Stimulated activated CD8-positive, alpha-beta memory T cell treated with anti-CD3 and anti-CD28 coated beads, Interleukin-15, amount 100 ng/mL, for 48 hours (primary cell): ENCODE measurements at places on chromosomes 11 and 22.
A peak's percentile ranks its signal among the peaks of the same experiment; 100 is the strongest.

DNA sequence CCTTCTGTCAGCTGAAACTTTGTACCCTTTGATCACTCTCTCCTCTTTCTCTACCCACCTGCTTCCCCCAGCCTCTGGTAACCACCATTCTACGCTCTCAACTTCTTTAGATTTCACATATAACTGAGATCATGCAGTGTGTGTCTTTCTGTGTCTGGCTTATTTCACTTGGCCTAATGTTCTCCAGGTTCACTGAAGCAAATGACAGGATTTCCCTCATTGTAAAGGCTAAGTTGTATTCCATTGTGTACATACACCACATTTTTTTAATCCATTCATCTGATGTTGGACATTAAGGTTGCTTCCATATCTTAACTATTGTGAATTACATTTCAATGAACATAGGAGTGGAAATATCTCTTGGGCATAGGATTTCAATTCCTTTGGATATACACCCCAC is 207.6 kb downstream of the MIAT start:
- no peak for DNase-seq

GRCh38 chr11:125750629-125751028 is 4.5 kb downstream of the PATE1 start:
- DNase-seq = no peak

- peak; percentile 43 for DNase-seq
These were observed 158.8 kb upstream of the NAV2 start for GRCh38 chr11:19553683-19554333.

DNA sequence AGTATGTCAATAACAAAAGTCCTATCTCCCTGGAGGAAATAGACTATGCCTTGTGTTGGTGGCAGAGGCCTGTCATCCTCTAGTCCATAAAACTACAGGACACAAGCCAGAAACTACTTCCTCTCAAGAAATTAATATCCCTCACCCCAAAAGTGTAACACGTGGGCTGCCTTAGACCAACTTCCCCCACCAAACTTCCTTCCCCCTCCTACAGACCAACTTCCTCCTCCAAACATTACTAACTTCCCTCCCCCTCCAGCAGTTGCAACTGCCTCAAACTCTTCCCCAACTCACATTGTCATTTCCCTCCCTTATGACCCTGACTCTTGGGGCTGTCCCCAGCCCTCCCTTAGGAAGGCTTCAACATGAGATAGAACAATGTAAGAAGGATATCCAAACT is 6.3 kb downstream of the OR52K2 start:
- DNase-seq = no peak

- DNase-seq = peak; percentile 21
These were observed at the start of gene RASD2 for GRCh38 chr22:35540595-35541253. RASD2 (plus strand) TSS chr22:35540831; CDS start chr22:35546810, 5,979 bp downstream.

DNA sequence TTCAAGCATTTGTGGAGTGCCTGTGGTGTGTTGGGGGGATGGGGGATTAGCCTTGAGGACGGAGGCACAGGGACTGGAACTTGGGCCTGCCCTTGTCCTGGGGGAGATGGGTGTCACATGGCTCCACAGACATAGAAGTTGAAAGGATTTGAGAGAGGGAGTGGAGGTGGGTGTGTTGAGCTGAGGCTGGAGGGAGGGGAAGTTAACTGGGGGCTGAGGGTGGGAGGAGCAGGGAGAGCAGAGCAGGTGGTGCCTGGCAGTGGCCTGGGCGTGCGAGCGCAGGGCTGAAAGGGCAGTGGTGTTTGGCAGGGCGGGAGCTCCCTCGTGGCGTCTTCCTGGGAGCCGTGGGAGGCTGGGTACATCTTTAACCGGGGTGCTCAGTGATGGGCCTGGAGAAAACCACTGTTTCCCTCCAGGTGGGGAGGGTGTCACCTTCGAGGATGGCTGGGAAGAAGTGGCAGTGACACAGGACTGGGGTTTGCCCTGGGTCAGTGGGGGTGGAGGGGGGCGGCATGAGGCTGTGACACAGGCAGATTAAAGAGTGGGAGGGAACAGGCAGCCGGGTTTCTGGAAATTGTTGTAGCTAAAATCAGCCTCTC is 45.5 kb downstream of the AP2A2 start:
- no peak for DNase-seq

- DNase-seq = no peak
These were observed 20.3 kb upstream of the RRM1 start for GRCh38 chr11:4074266-4074665.

DNA sequence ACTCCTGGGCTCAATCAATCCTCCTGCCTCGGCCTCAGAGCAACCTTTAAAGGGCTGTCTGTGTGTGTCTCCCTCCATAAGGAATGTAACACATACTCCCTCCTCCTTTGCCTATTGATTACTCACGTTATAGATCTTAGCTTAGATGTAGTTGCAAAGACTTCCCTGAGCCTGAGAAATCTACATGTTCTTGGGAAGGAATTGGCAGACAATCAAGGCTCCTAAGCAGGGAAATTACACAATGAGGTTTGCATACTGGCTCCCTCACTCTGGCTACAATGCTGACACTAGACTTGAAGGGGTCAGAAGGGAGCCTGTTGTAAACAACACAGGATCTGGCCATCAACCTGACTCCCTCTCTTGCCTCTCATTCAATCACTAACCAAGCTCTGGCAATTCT is 5.2 kb upstream of the OLFML1 start:
- DNase-seq = no peak

DNA sequence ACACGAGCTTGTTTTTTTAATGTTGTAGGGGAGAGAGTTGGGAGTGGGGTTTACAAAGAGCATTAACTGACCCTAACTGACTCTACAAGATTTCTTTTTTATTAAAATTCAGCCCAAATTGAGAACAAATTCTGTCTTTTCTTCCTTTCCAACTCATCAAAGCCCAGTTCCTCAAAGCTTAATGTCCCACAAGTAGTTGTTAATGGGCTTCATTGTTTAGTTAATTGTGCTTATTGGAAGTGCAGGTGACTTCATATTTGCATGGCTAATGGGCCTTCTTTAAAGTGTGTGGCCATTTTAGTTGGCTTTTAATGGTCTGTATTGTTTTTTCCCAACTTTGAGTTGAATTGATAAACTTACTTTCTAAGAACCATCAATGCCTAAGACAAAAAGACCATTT is 39.8 kb downstream of the MPPED2 start:
- no peak for DNase-seq

GRCh38 chr11:77126156-77126775 is 1.8 kb upstream of the MYO7A start:
- DNase-seq = no peak

GRCh38 chr22:44576311-44577260 is 78.6 kb upstream of the RTL6 start:
- no peak for DNase-seq

GRCh38 chr11:18243783-18244362 is 4.6 kb downstream of the SAA2 start:
- DNase-seq = peak; percentile 17

DNA sequence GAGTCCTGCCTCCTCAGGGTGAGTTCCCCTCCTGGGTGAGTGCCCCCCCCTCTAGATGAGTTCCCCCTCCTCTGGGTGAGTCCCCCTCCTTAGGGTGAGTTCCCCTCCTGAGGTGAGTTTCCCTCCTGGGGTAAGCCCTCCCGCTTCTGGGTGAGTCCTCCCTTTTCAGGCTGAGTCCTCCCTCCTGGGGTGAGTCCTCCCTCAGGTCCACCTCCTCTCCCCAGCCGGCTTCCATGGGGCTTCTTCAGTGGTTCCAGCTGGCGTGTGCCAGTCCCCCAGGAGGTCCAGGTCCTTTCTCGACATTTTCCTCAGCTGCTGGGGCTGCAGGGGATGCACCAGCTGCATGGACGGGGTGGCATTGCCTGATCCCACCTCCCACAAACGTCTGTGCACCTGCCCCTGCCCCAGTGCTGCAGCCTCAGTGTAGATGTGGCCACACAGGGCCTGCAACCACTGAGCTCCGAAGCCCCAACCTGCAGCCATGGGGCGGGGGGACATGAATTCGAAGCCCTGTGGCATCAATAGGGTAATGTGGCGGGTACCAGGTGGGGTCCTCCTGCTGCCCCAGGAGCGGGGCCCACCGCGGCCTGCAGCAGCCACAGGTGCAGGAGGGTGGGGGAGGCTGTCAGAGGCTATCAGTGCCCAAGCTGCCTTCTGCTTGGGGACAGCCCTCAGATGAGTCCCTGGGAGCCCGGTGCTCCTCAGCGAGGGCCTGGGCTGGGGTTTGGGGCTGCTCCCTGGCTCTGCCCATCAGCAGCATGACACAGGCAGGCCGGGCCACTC is 101.3 kb upstream of the FGF3 start:
- DNase-seq = no peak

DNA sequence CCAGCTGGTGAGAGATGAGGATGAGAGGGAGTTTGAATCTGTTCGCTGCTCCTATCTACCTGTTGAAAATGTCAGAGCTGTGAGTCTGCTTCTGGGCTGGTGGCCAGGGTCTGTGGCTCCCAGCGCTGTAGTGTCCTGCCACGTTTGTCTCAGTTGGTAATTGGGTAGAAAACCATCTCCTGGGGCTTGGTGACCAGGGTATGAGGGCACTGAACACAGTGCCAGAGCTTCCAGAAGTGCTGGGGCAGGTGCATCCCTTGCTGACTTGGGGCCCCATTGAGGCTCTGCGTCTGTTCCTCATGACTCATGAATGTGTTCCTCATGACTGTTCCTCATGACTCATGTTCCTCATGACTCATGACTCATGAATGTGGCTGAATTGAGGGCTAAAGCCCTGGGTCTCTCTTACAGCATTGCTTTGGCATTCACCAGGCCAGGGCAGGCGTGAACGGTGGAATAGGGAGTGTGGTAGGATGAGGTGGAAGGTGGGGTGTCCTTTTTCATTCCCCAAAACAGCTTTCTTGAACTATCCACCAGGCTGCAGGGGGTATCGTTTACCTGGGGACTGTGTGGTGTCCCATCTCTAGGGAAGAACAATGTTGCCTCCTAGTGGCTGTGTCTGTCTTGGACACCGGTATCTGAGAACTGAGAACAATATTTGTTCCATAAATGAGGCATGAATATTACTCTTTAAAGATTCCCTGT is 139.5 kb downstream of the COMMD9 start:
- DNase-seq = peak; percentile 25

DNA sequence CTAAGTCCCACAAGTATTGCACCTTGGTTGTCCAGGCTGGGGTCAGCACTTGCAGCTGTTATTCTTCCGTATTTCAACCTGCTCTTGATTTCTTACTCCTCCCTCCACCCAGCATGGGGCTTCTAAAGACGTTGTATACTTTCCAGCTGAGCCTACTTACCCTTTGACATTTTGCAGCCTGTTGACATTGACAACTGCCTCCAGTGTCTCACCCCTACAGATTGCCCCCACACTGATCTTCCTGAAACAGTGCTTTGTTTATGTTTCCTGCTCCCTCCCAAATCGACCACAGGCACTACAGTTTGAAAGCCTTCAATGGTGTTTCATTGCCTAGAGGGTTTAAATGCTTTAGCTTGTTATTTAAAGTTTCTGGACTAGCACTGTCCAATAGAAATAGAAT is 56.6 kb downstream of the FAM83F start:
- no peak for DNase-seq

- no peak for DNase-seq
These were observed 141.5 kb upstream of the FAT3 start for GRCh38 chr11:92083123-92083522.

DNA sequence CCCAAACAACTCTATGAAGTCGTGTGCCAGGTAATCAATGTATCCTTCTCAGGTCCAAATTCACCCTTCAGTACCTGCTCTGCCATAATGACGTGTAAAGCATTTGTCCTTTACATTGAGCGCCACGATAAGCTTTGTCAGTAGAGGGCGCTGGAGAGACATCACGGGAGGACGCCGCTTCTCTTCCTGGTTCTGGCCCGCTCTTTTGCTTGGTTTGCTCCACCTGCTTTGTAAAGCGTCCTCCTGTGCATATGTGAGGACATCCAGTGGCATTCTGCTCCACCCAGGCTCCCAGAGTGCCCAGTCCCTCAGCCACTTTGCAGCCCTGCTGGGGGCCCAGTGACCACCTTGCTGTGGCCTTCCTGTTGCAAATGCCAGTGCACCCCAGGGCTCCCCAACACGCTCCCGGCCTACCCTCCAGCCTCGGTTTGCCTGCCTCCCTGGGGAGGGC is 61.1 kb downstream of the WT1 start:
- peak; percentile 25 for DNase-seq

GRCh38 chr22:27747396-27748221 is 53.9 kb downstream of the MN1 start:
- DNase-seq = no peak

DNA sequence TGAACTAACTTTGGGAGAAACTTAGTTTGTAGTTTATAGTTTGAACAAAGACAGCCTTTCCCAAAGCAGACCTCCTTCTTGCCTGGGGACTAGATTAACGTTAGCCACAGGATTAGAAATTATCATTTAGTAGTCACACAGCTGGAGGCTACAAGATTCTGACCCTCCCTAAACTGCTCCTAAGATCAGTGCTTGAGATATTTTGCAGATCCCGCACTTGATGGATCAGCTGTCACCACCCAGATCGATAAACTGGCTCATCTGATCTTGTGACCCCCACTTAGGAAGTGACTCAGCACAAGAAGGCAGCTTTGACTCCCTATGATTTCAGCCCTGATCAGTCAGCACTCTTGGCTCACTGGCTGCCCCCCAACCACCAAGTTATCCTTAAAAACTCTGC is 1.6 kb downstream of the SLC22A24 start:
- DNase-seq = no peak

DNA sequence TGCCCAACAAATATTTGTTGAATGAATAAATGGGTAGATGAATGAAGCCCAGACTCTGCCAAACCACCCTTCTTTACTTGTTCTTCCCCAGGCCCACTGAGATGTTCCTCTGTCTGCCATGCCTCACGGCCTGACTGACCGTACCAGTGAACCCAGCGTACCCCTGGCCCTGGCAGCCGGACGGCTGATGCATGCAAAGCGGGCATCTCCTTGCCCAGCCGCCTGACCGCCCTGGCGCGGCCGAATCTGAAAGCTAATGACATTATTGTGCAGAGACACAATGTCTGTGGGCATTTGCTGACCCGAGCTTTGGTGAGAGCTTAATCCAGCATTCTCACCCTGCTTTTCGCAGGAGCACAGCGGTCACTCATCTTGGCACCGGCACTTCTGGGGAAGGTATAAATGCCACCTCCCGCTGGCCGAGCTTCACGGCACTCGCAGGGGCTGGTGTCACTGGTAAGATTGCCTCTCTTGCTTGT is at the start of gene CRYBB2:
Gene CRYBB2 (plus strand): TSS at position 429 of the 479 bp plus-strand sequence. CDS start 1,791 bp downstream, outside the sequence.
- DNase-seq = no peak

- no peak for DNase-seq
These were observed 11.7 kb upstream of the OR56B4 start for GRCh38 chr11:6095798-6096197.

- DNase-seq = peak; percentile 6
These were observed 20.7 kb downstream of the ELF5 start for GRCh38 chr11:34492806-34493414.

DNA sequence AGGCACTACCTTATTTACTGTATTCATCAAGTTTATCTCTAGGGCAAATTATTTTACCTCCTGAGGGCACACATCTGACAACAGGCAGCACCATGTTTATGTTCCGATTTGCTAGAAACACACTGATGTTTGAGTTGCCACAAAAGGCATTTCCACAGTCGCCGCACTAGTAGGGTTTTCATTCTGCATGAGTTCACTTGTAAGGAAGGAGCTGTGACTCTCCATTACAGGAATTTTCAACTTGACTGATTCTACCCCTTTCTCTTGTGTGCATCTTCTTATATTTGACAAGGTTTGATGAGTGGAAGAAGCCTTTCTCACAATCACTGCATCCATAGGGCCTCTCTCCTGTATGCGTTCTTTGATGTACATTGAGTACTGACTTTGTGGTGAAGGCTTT is 455.9 kb upstream of the CNTN5 start:
- no peak for DNase-seq
